ENCODE measurements at places on chromosomes 7 and 10. TPM values are rescaled to one million over a fixed set of nuclear protein-coding genes. Genes with fewer than 3 reads are reported as not detected.

The CALN1 gene
- 2.3 TPM for total RNA-seq

The IGFBP1 gene
- total RNA-seq = not detected

- DNase-seq = no peak
Measured at GRCh38 chr10:24234784-24235183, 25.8 kb downstream of the KIAA1217 start.

DNA sequence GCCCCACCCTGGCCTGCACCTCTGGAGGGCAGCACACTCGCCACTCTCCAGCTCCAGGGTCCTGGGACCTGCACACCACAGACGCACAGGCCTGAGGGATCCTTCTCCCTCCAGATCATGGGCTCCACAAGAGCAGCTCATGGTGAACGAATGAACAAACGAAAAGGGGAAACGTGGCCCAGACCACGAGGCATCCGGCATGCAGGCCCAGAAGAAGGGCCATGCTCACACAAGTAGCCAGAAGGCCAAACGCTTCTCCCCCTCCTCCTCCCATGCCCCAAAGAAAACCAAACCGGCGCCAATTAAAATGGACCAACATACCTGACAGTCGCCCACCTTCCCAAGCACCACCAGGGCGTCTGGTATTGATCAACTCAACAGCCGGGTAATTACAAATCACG is 30.4 kb downstream of the MAD1L1 start:
- no peak for DNase-seq

DNA sequence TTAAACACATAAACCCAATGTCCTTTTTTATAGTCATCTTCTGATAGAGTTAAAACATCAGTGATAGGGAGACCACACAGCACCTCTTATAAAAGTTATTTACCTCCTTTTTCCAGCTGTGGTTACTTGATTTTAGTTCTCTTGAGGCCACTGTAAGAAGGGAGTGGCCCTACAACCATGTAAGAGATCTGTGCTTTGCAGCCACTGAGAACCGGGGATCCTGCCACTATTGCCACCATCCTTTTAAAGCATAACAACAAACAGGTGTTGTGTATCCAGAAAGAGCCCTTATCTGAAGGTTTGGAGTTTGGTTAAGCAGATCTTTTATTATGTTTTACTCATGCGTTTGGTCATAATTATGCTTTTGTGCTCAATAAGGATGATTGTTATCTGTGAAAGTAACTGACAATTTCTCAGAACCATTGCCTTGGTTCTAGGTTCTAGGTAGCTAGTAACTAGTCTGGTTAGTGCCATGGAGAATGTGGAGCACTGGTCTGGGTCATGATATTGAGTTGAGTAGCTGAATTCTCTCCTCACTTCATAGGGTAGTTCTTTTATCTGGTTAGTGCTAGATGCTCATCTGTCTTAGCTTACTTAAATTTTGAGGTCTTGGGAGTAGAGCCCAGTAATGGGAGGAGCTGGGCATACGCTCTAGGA is 56.5 kb downstream of the ST7 start:
- no peak for DNase-seq

DNA sequence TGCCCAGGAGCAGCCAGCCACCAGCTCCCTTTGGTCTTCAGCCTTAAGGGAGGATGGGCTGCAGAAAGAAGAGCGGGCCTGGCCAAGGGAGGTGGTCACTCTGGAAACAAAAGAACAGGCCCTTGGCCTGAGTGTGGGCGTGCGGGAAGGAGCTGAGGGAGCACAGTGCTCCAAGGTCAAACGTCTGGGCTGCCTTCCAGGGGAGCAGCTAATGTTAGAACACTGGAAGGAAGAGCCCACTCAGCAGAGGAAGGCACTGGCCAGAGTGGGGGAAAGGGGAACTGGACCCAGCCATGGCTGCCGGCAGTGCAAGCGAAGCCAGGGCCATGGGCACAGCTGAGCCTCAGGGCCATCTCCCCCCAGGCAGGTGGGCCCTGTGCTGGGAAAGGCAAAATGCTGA is 42.7 kb downstream of the FAM53B start:
- peak; percentile 95 for DNase-seq

GRCh38 chr7:122073635-122074034 is 70.4 kb downstream of the AASS start:
- DNase-seq = no peak

The OPALIN gene
- not detected for total RNA-seq

GRCh38 chr10:29158066-29158465 is 130.8 kb upstream of the LYZL1 start:
- no peak for DNase-seq

The NUPR2 gene
- not detected for total RNA-seq

GRCh38 chr10:71319800-71320392 is 837 bp downstream of the SLC29A3 start:
- DNase-seq = no peak

- DNase-seq = no peak
Measured at GRCh38 chr10:82206831-82207230, 331.8 kb downstream of the NRG3 start.

The DLX6 gene
- total RNA-seq = 0.77 TPM

Data from uterus (tissue), 4 donors.